ENCODE measurements at places on chromosomes 6 and 20.

- no peak for DNase-seq
Observed at GRCh38 chr6:81801489-81801888, 49.0 kb upstream of the TENT5A start.

DNA sequence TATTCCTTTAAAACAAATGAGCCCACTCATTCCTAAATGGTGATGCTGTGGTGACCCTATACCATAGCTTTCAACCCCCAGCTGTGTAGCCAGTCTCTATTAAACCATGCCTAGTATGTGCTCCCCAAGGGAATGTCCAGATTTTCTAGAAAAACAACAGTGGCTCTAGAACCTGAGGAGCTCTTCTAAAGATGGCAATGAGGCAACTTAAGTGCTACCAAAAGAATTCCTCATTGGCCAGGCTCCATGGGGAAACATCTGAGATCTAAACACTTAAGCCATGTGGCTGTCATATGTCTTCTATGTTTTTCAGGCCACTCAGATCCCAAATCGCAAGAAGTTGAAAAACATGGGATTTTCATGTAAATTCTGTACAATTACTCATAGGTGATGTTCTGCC, 191.0 kb downstream of the TPBG start:
- no peak for DNase-seq

GRCh38 chr6:27720607-27721580, 191.3 kb downstream of the OR2B2 start:
- DNase-seq: no peak

GRCh38 chr20:9550871-9551270, 36.5 kb downstream of the LAMP5 start:
- DNase-seq: no peak

DNA sequence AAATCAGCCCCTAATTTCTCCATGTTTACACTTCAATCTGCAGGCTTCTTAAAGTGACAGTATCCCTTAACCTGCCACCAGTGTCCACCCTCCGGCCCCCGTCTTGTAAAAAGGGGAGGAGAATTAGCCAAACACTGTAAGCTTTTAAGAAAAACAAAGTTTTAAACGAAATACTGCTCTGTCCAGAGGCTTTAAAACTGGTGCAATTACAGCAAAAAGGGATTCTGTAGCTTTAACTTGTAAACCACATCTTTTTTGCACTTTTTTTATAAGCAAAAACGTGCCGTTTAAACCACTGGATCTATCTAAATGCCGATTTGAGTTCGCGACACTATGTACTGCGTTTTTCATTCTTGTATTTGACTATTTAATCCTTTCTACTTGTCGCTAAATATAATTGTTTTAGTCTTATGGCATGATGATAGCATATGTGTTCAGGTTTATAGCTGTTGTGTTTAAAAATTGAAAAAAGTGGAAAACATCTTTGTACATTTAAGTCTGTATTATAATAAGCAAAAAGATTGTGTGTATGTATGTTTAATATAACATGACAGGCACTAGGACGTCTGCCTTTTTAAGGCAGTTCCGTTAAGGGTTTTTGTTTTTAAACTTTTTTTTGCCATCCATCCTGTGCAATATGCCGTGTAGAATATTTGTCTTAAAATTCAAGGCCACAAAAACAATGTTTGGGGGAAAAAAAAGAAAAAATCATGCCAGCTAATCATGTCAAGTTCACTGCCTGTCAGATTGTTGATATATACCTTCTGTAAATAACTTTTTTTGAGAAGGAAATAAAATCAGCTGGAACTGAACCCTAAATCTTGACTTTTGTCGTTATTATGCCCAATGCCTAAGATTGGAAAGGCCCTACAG, 4.5 kb downstream of the SOX4 start:
- no peak for DNase-seq

DNA sequence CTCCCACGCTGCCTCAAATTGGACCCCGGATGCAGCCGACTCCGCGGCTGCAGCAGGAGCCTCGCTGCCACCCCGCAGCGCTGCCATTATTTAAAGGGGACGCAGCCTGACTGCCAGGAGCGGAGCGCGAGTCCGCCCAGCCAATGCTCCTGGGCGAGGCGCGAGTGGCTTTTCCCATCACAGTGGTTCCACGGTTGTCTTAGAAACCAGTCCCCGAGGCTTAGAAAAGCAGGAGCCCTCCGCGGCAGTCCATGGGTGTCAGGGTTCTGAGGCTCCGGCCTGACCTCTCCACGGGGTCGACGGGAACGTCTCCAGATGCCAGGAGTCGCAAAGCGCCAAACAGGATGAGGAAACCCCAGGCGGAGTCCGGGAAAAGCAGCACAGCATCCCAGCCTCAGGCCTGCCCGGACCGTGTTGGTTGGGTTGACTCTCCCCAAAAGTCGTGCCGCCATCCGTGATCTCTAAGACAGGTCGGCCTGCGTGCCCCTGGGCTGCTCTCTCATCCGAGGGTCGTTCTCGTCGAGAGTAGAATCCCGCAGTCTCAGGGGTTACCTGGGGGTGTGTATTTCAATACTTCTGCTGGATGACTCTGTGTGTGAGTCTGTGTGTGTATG, 975.8 kb upstream of the DEFB115 start:
- DNase-seq: no peak

DNA sequence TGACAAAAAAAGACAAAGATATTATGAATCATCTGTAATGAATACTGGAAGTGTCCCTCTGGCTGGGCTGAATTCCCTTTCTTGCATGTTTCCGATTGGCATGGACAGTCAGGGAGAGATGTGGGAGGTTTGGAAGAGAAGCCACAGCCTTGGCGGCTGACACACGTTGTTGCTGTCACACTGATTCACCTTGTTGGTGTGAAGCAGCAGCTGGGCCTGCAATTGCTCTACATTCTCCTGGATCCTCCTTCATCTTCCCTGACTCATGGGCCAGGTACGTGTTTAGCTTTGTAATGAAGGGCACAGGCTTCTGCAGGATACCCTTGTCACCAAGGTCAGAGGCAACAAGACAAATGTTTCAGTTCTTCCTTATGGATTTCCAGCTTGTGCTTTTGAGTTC, 13.4 kb upstream of the SMIM8 start:
- DNase-seq: no peak

DNA sequence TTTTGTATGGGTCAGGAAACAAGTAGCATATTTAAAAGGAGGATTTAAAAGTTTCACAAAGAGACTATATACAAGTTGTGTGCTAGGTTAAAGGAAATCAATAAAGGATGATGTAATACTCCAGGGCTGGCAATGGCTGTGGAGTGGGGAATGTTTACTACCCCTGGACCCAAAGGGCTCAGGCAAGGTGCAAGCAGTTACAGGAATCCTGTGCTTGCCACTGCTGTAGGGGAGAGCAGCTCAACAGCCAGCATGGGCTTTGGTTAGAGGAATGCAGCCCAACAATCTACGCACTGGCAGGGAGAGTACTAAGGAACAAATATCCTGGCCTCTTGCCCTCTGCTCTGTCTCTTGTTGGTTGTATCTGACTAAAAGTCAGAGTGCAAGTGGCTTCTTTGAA, 1642.2 kb downstream of the KHDRBS2 start:
- DNase-seq: no peak

GRCh38 chr6:71900642-71901041, 14.3 kb downstream of the RIMS1 start:
- no peak for DNase-seq

Data from SIG-M5 (cell line).